ENCODE measurements at places on chromosomes 16 and 17.
A peak's percentile ranks its signal among the peaks of the same experiment; 100 is the strongest.

- peaks cover 16% of the 10 kb centered on the region for H3K36me3 ChIP-seq
- DNase-seq: no peak
- H3K27ac ChIP-seq: no peak overlapping the region
- peaks cover 3% of the 10 kb centered on the region for H3K27me3 ChIP-seq
Observed at GRCh38 chr17:49132317-49132698, 261 bp upstream of the B4GALNT2 start.

DNA sequence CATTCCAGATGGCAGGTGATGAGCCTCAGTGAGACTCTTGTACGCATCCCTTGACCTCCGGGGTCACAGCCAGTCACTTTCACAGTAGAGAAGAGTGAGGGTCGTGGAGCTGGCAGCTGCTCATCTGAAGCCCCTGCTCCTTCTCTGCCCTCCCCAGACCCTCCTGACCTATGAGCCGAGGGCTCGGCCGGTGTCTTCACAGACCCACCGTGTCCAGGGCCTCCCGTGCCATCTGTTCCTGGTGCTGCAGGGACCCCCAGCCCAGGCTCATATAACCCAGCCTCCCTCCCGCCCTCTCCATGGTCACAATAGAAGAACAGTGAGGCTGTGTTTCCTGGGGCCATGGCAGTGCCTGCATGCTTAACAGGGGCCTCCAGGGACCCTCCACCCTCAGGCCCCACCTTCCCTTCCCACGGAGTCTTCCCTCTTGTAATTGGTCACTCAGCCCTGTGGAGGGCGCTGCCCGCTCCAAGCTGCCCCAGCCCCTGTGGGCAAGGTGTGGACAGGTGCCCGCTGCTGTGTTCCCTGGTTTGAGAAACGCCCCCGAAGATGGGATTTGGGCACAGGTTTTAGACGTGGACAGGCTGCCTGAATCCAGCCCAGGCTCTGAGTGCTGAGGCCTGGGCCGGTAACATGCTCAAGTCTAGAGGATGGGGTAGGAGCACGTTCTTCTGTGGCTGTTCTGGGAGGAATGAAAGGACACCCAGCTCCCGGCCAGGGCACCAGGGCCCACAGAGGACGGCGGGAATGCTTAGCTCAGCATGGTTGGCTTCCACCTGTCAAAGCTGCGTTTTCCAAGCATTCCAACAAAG lies 38.7 kb downstream of the ACSF3 start:
- peaks cover 2% of the 10 kb centered on the region for H3K27me3 ChIP-seq
- peaks cover 36% of the 10 kb centered on the region for H3K36me3 ChIP-seq
- H3K27ac ChIP-seq: no peak overlapping the region
- H3K4me1 ChIP-seq: no peaks in the 10 kb centered on the region

- H3K4me1 ChIP-seq: no peaks in the 10 kb centered on the region
- DNase-seq: no peak
- no peak overlapping the region for H3K27ac ChIP-seq
- H3K4me3 ChIP-seq: no peak overlapping the region
- H3K27me3 ChIP-seq: peaks cover 4% of the 10 kb centered on the region
Observed at GRCh38 chr16:15415511-15415985, 18.8 kb upstream of the BMERB1 start.

- H3K27me3 ChIP-seq: peaks cover 4% of the 10 kb centered on the region
- peak overlapping the region; percentile 82 for H3K27ac ChIP-seq
- H3K36me3 ChIP-seq: no peaks in the 10 kb centered on the region
- DNase-seq: no peak
- H3K4me3 ChIP-seq: peak overlapping the region; percentile 5
- H3K4me1 ChIP-seq: peaks cover 13% of the 10 kb centered on the region
Observed at GRCh38 chr17:51427323-51427811, 167.0 kb downstream of the UTP18 start.

DNA sequence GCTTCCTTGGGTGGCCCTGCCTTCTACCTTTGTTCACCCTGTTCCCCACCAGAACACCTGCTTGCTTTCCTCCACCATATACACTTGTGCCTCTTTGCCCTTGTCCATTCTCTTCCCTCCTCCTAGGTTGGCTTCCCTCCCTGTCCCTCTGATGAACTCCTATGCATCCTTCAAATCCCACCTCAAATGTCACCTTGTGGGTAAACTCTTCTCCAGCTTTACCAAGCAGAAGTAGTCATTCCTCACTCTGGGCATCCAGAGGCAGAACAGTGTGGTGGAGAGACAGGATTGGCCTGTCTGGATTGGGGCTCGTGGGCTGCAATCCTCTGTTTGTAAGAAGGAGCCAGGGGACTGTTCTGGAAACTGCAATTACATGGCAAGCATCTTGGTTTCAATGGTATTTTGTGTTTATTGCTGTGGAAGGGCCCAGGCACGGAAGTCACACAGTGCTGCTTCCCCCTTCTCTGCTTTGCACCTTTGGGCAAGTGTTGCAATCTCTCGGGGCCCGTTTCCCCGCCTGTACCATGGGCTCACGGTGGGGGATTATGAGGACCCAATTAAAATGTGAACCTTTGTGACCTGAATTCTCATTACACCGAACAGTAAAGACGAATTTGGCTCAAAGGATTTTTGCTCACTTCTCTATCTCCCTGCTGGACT lies 21.9 kb upstream of the NXPH3 start:
- no peak overlapping the region for H3K27ac ChIP-seq
- no peaks in the 10 kb centered on the region for H3K4me1 ChIP-seq
- H3K27me3 ChIP-seq: peaks cover 2% of the 10 kb centered on the region
- no peak for DNase-seq
- no peak overlapping the region for H3K4me3 ChIP-seq

- no peaks in the 10 kb centered on the region for H3K36me3 ChIP-seq
- peak; percentile 66 for DNase-seq
- H3K4me1 ChIP-seq: peaks cover 1% of the 10 kb centered on the region
- no peak overlapping the region for H3K4me3 ChIP-seq
- no peak overlapping the region for H3K27ac ChIP-seq
Observed at GRCh38 chr17:73255671-73256181, 6.0 kb downstream of the CPSF4L start.

GRCh38 chr17:33024688-33025486 lies 33.2 kb downstream of the SPACA3 start:
- no peak overlapping the region for H3K4me3 ChIP-seq
- no peaks in the 10 kb centered on the region for H3K36me3 ChIP-seq
- no peaks in the 10 kb centered on the region for H3K4me1 ChIP-seq
- no peak for DNase-seq
- H3K27me3 ChIP-seq: peaks cover 2% of the 10 kb centered on the region
- no peak overlapping the region for H3K27ac ChIP-seq

DNA sequence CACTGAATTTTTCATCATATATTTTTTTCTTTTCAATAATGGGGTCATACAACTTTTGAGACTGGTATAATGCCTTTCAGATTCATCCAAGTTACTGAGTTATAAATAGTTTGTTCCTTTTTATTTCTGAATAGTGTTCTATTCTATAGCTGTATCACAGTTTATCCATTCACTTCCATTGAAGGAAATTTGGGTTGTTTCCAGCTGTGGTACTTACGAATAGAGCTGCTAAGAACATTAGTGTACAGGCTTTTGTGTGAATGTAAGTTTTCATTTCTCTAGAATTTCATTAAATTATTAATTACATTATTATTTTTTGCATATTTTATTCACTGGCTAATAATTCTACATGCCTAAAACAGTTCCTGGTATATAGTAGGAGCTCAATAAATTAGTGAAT lies 52.9 kb downstream of the SNTB2 start:
- H3K27ac ChIP-seq: no peak overlapping the region
- peaks cover 5% of the 10 kb centered on the region for H3K4me1 ChIP-seq
- DNase-seq: no peak
- H3K27me3 ChIP-seq: no peaks in the 10 kb centered on the region

GRCh38 chr17:18184143-18185031 lies 759 bp downstream of the ALKBH5 start:
- peaks cover 43% of the 10 kb centered on the region for H3K4me1 ChIP-seq
- H3K36me3 ChIP-seq: peaks cover 8% of the 10 kb centered on the region
- peak overlapping the region; percentile 93 for H3K4me3 ChIP-seq
- peaks cover 7% of the 10 kb centered on the region for H3K27me3 ChIP-seq
- peak; percentile 26 for DNase-seq
- peak overlapping the region; percentile 90 for H3K27ac ChIP-seq

DNA sequence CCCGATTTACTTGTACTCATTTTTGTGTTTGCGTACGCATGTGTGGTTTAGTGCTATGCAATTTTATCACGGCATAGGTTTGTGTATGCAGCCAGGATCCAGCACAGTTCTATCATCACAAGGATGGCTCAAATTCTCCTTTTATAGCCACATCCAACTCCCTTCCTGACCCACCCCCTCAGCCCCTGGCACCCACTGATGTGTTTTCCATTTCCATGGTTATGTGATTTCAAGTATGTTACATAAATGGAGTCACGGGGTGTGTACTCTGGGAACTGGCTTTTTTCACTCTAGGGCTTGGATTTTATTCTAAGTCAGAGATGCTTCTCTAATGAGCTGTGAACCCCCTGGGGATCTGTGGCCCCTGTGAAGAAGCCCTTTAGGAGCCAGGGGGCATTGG lies 16.8 kb downstream of the IL4R start:
- H3K36me3 ChIP-seq: peaks cover 7% of the 10 kb centered on the region
- no peaks in the 10 kb centered on the region for H3K27me3 ChIP-seq
- H3K4me1 ChIP-seq: peaks cover 40% of the 10 kb centered on the region
- DNase-seq: no peak
- no peak overlapping the region for H3K4me3 ChIP-seq
- H3K27ac ChIP-seq: no peak overlapping the region

GRCh38 chr16:28580726-28581315 lies 16.0 kb downstream of the SULT1A2 start:
- H3K27ac ChIP-seq: no peak overlapping the region
- H3K27me3 ChIP-seq: no peaks in the 10 kb centered on the region
- DNase-seq: no peak
- no peaks in the 10 kb centered on the region for H3K4me1 ChIP-seq

- no peak overlapping the region for H3K4me3 ChIP-seq
- peaks cover 13% of the 10 kb centered on the region for H3K4me1 ChIP-seq
- no peaks in the 10 kb centered on the region for H3K27me3 ChIP-seq
- no peak for DNase-seq
Observed at GRCh38 chr16:87948119-87948545, 3.1 kb upstream of the BANP start.

DNA sequence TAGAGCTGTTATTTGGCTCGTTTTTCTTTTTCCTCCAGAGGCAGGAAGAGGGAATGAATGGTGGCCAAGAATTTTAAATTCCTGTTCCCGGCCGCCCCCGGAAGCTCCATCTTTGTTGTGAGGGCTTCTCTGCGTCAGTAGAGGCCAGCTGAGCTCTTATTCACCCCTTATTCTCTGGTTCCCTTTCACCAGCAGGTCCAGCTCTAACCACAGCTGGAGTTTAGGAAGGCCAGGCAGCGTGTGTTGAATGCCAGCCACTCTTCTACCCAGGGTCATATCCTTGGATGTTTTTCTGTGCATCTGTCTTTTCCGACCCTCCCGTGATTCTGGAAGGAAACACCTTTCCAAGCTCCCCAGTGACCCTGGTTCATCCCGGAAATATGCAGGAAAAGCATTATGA lies 570.5 kb downstream of the WWOX start:
- peaks cover 15% of the 10 kb centered on the region for H3K4me1 ChIP-seq
- no peaks in the 10 kb centered on the region for H3K36me3 ChIP-seq
- no peak overlapping the region for H3K4me3 ChIP-seq
- DNase-seq: no peak
- peak overlapping the region; percentile 53 for H3K27ac ChIP-seq

DNA sequence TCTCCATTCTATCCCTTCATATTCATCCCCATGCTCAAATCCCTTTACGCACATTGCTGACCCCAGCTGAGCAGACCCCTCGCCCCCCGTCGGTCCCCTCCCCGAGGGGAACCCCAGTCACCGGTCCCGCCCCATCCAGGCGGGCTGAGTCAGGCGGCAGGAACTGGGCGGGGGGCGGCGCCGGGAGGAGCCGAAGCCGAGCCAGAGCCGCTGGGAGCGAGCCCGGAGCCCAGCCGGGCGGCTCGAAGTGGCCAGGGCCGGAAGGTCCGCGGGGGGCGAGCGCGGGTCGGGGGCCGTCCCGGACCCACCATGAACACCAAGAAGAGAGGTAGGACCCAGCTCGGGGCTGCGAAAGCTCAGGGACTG lies 8.6 kb downstream of the RIPOR1 start:
- peaks cover 53% of the 10 kb centered on the region for H3K4me1 ChIP-seq
- peak overlapping the region; percentile 96 for H3K4me3 ChIP-seq
- peak overlapping the region; percentile 93 for H3K27ac ChIP-seq
- peak; percentile 84 for DNase-seq
- H3K36me3 ChIP-seq: peaks cover 29% of the 10 kb centered on the region

DNA sequence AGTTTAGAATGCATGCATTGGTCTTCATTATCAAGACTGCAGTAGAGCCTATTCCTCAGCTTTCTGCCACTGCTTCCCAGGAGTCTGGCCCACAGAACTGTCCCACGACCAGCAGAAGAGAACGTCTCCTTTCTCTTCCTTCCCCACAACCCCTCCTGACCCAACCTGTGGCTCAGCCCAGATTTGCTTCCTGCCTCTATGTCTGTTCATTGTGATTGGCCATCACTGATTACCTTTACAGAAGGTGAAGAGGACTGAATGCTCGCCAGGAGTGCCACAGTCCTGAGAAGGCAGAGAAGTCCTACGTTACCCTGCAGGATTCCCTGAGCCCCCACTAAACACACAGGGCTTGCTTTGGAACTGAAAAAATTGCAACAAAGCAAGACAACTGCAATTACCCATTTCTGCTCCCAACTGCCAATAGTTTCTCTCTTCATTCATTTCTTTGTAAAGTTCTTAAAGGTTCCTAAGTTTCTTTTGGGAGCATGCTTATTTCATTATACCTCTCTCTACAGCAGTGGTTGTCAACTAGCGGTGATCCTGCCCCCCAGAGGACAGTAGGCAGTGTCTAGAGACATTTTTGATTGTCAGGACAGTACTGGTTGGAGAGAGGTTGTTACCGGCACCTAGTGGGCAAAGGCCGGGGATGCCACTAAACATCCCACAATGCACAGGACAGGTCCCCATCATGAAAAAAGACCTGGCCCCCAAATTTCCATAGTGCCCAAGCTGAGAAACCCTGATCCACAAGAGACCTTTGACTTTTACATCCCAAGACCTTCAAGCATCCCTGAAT lies 4.5 kb upstream of the NAT9 start:
- no peak overlapping the region for H3K4me3 ChIP-seq
- peak; percentile 29 for DNase-seq
- H3K27me3 ChIP-seq: peaks cover 18% of the 10 kb centered on the region
- peaks cover 13% of the 10 kb centered on the region for H3K36me3 ChIP-seq
- H3K4me1 ChIP-seq: peaks cover 39% of the 10 kb centered on the region

DNA sequence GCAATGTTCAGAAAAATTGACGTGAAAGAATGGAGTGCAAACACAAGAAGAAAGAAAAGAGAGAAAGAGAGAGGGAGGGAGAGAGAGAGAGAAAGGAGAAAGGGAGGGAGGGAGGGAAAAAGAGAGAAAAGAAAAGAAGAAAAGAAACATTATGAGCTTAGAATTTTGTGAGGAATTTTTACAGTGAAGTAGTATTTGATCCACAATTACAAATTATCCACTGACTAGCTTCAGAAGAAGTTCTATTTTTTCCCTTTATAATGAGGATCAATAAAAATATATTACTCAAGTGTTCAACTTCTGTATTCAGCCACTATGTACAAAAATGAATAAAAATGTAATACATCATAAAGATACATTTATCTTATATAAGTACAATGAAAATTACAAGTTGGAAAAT lies 494.5 kb upstream of the CA10 start:
- H3K27me3 ChIP-seq: peaks cover 1% of the 10 kb centered on the region
- no peak overlapping the region for H3K27ac ChIP-seq
- DNase-seq: no peak
- H3K4me3 ChIP-seq: no peak overlapping the region

GRCh38 chr17:49571764-49572163 lies 3.9 kb upstream of the NXPH3 start:
- H3K4me3 ChIP-seq: no peak overlapping the region
- no peak for DNase-seq
- H3K27me3 ChIP-seq: peaks cover 11% of the 10 kb centered on the region
- H3K36me3 ChIP-seq: no peaks in the 10 kb centered on the region
